GM12878 (cell line): ENCODE measurements at places on chromosomes 16 and 17.

DNA sequence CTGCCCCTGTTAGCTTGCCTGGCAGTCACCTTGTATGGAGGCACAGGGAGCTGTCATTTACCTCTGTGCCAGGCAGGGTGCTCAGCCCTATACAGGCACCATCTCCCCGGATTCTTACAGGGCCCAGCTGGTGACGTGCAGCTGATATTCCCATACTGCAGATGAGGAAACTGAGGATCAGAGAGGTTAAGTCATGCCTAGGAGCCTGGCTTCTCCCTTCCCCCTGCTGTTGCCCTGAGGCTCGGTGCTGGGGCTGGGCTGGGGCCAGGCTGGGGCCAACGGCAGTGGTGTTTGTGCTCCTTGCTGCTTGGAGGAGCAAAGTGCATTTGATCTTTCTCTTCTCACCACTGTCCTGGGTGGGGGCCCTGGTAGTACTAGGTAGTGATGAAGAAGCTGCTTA, 54.7 kb upstream of the IL34 start:
- DNase-seq = no peak

DNA sequence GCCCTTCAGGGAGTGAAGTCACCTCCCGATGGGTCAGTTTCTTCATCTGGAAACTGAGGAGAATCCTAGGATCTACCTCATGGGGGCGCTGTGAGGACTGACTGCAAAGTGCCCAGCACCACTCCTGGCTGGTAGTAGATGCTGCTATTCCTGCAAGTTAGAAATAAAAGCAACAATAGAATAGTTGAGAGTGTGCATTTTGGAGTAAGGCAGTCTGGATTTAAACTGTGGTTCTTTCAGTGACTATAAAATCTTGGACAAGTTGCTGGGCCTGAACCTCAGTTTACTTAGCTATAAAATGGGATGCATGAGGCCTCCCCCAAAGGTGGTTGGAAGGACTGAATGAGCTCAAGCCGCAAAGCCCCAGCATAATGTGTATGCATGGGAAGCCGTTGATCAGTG, 70.6 kb downstream of the CYB5B start:
- no peak for DNase-seq

DNA sequence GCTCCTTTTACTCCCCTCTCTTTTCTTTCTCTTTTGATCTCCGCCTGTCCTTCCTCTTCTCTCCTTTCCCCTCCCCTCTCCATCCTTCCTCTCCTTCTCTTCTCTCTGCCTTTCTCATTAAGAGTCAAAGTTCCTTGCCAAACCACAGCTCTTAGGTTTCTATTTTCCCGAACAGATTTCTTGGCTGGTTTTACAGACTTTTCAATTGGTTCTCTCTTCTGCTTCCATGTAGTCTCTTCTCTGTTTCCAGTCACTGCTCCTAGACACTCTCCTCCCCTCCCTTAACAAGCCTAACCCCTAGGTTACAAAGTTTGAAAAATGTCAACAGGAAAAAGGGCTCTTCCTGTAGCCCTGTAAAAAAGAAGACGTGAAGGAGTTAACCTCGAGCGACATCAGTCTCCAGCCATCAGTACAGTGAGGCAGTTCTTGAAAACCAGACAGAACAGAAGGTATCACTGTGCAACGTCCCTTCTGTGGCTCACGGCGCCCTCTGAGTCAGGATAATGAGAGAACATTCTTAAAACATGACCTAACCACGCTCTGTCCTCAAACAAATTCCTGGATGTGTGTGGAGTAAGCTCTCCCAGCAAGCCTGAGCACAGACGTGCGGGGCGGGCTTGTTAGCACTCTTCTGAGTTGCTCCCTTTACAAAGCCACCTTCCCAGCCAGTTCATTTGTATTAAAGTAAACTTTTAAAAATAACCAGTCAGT, 11.6 kb upstream of the MARCHF10 start:
- no peak for DNase-seq

GRCh38 chr16:72159386-72159785, 12.6 kb downstream of the PMFBP1 start:
- DNase-seq = no peak

DNA sequence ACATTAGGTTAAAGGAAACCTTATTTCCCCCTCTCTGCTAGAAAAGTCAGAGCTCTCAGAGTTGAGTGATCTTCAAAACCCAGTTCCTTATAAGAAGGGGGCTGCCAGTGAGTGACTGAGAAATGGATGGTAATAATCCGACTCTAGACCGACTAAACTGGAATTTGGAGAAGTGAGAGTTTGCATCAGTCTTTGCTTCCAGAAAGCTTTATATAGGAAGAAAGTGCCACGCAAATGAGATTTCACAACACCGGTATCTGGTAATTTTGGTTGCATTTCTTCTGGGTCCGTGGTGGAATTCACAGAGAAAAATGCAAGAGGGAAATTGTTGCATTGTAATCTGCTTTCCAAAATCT, 271.4 kb downstream of the MAF start:
- DNase-seq = no peak

DNA sequence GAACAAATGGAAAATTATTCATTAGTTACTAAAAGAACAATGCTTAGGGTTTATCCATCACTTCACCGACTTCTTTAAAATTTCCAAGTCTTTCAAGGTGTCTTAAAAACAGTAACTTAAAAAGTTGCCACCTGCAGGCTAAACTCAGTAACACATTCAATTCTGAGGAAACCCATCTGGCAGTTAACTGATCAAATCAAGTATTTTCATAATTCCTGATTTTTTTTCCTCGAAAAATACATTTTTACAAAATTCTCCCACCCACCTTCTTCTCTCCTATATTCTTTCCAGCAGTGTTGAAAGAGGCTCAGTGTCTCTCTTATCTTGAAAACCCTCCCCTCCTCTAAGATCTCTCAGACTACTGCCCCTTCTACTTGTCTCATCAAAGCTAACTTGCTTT, 29.9 kb downstream of the PARN start:
- no peak for DNase-seq

DNA sequence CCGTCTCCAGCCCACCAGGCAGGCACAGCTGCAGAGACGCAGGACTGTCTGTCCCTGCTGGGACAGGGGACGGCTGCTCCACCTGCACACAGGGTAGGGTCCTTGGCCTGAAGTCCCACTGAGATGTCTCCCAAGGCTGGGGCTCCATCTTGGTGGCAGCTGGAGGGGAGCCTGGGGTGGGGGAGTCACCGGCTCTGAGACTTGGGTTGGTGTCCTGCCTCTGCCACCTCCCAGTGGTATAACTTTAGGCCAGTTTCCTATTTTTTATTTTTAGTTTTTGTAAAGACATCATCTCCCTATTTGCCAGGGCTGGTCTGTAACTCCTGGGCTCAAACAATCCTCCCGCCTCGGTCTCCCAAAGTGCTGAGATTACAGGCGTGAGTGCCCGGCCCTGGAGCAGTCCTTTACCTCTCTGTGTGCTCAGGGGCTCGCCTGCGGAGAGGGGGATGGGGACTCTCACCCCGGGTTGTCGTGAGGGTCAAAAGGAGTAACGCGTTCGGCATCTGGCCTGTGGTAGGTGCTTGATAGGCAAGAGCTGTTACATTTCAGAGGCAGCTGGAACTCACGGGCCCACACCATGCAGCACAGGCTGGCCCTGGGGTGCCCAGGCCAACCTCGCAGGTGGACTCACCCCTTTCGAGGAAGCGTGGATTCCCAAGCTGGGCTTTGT, 46.6 kb upstream of the DOC2B start:
- no peak for DNase-seq

- no peak for DNase-seq
Observed at GRCh38 chr16:89304181-89304851, 86.8 kb downstream of the ZNF778 start.

DNA sequence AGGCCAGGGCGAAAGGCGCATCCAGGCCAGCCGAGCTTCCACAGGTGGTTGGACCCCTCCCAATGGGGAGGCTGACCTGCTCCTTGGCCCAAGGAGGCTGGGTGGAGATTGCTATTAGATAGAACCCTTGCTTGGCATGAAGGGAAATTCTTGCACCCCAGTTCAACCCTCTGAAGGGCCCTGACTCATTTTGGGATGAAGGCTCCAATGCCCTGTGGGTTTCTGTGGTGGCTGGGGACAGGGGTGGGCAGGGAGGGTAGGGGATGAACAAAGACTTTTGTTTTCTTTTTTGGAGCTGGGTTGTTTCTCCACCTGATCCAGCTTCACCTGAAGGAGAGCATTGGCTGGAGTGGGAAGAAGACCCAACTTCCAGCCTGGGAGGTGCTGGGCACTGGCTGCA, 16.7 kb upstream of the TBX21 start:
- no peak for DNase-seq
